ENCODE measurements at places on chromosomes 7 and 10.

DNA sequence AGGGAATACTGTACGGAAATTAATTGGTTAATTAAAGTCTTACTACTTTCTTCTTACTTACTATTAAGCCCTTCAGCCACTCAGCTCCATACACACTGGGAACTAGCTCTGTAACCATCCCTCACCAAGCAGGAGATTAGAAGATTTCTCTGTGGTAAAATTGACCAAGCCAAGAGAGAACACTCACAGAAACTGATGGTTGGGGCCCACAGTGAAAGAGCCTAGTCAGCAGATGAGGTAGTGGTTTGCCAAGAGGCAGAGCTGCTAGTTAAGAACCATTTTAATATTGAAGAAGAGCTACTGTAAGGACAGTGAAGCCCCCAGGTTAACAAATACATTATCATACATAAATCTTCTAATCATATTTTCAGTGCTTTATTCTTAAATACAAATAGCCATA, 21.8 kb upstream of the C10orf53 start:
- no peak for DNase-seq

GRCh38 chr7:128871050-128871449, 8.4 kb downstream of the ATP6V1F start:
- no peak for DNase-seq

- DNase-seq, result no peak
These were observed 10.0 kb downstream of the BTRC start for GRCh38 chr10:101363850-101364400.

GRCh38 chr10:116049158-116049973, 223.6 kb downstream of the GFRA1 start:
- DNase-seq, result no peak

GRCh38 chr10:87862679-87863052, 667 bp downstream of the KLLN start:
- no peak for DNase-seq

GRCh38 chr7:147308539-147308938, 1191.9 kb downstream of the CNTNAP2 start:
- DNase-seq, result no peak

- DNase-seq, result no peak
These were observed 47.3 kb upstream of the AUTS2 start for GRCh38 chr7:69550991-69551390.

DNA sequence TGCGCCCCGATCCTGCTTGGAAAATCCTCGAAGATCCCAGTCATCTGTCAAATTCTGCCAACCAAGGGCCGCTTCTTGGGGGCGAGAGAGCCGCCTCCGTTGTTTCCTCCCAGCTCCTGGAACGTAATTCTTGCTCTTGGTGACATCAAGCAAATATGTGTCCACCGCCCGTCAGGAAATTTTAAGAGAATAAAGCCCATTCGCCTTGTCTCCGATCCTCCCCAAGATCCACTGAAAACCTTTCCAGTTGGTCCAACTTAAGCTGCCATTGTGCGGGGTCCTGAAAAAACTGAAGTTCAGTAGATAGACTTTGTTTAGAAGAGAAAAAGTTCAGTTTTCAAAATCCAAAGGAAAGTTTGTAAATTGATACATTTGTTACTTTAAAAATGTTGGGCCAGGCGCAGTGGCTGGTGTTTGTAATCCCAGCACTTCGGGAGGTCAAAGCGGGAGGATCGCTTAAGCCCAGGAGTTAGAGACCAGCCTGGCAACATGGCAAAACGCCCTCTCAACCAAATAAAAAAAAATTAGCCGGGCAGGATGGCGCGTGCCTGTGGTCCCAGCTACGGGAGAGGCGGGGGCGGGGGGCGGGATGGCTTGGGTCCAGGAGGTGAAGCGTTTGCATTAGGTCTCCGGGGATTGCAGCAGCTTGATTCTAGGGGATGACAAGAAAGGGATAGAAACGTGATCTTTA, 1.0 kb upstream of the ZNF800 start:
- DNase-seq, result no peak

GRCh38 chr10:55024713-55025112, 223.7 kb upstream of the PCDH15 start:
- DNase-seq, result no peak

DNA sequence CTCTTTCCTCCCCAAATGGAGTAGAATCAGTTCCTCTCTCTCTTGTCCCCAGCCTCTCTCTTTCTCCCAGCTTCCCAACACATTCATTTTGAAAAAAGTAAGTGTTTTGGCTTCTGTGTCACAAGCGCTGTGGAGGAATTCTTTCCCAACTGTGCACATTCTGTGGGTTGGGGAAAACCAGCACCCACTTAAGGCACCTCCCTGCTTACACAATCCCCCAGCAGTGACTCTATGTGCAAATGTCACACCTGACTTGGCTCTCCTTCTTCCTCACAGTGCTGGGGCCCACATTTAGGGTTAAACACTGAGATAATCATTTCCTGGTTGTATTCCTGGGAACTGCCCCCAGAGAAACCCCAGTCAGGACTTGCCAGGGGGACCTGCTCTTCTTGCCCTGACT, 358.1 kb upstream of the ZNF32 start:
- DNase-seq, result no peak

GRCh38 chr10:2933071-2933470, 134.3 kb upstream of the PFKP start:
- no peak for DNase-seq

GRCh38 chr7:130891254-130892094, 157.5 kb upstream of the KLF14 start:
- no peak for DNase-seq

GRCh38 chr10:123241391-123242141, 87.4 kb downstream of the BUB3 start:
- DNase-seq, result no peak

GRCh38 chr7:40306596-40306995, 171.8 kb downstream of the SUGCT start:
- DNase-seq, result no peak

DNA sequence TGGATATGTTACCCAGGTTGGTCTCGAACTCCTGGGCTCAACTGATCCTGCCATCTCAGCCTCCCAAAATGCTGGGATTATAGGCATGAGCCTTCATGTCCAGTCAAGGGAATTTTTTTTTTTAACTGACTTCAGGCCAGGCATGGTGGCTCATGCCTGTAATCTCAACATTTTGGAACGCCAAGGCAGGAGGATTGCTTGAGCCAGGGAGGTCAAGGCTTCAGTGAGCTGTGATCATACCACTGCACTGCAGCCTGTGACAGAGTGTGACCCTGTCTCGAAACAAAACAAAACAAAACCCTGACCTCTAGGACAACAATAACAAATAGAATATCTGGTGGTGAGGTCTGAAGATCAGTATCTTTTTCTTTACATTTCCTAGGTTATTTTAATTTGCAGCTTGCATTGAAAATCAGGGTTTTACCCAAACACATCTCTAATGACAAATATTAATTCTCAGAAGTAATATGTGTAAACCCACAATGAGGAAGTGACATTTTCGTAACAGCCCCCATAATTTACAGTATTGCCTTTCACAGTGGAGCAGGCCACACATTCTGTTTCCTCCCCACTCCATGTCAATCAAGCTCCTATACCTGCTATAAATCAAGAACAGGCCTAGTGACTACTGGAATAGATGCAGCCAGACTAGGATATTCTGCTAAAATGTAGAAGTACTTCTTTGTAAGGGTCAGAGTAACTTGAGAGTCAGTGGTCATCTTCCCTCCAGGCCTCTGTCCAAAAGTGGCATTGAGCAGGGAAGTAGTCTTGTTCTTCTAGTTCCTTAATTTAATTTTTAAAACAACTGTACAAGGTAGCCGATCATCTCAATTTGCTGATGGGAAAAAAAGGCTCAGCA, 43.3 kb upstream of the ECHDC3 start:
- DNase-seq, result no peak

GRCh38 chr7:5278766-5279165, 4.0 kb upstream of the SLC29A4 start:
- DNase-seq, result no peak

DNA sequence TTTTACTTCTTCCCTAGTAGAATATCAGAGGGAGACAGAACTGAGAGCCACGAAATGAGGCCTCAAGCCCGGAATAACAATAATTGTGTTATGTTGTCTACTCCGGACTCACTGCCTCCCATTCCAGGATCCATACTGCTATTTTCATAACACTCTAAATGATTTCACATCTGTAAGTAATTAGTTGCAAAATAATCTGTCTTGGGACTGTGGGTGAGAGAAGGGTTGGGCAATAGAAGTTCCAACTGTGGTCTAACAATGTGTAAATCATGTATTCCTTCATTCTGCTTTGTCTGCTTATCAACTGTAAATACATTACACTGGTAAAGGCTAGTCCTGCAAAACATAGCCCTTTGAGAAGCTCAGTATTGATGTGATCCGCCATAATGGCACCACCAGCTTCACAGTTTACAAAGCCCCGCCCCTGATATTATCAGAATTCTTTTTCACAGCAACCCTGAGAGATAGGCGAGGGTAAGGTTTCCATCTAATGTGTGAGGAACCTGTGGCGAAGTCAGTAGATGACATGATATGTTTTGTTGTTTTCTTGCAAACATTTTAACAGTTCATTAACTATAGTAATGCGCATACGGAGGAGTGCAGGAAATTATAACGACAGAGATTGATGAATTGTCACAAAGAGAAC, 265.7 kb upstream of the BMPER start:
- DNase-seq, result no peak

- no peak for DNase-seq
These were observed 6.4 kb downstream of the AGBL3 start for GRCh38 chr7:134992626-134993179.

DNA sequence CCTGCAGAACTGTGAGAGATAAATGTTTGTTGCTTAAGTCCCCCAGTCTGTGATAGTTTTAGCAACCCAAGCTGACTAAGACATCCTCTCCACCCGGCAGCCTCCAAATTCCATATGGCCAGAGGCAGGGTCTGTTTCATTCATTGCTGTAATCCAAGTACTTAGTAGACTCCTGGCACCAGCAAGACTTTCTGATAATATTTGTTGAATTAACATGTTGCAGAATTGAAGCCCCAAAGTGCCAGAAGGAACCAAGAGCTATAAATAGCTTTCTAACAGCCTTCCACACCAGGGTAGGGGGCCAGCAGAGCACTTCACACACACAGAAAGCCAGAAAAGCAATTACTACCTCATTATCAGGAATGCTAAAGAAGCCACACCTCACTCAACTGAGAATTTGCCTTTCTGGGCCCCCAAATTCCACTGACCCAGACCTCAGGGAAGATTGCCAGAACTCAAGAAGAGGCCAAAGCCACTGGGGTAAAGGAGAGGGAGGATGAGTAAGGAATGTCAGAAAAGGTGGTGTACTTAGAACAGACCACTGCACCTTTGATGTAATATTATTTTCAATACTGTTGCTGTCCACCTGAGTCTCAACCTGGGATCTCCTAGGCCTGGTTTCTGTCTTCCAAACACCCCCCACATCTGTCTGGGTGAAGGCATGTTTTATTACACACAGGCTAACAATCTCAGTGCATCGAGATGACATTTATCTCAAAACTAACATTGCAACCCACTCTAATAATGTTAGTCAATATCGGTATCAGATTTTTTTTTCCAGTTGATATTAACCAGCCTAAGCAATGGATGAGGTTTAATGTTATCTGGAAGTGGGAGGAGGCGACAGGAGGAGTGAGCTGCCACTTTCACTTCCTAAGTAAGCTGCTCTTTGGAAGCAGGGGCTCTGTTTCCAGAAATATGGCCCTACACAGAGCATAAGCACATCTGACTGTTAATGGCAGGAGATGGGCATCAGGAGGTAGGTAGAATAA, 5.5 kb downstream of the NOD1 start:
- DNase-seq, result no peak

GRCh38 chr7:50531928-50532327, 33.3 kb downstream of the DDC start:
- no peak for DNase-seq

DNA sequence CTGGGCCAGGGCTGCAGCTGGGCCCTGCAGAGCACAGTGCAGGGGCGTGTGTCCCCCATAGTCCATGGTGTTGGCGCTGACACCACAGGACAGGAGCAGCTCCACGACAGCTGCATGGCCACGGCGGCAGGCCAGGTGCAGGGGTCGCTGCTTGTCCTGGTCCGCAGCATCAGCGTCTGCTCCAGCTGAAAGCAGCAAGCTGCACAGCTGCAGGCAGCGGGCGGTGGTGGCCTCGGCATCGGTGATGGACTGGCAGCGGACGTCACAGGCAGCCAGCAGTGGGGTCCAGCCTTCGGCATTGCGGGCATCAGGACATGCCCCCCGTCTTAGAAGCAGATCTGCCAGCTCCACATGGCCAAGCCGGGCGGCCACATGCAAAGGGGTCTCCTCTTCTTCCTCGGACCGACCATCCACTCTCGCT, 6.0 kb downstream of the ASB10 start:
- DNase-seq, result no peak

DNA sequence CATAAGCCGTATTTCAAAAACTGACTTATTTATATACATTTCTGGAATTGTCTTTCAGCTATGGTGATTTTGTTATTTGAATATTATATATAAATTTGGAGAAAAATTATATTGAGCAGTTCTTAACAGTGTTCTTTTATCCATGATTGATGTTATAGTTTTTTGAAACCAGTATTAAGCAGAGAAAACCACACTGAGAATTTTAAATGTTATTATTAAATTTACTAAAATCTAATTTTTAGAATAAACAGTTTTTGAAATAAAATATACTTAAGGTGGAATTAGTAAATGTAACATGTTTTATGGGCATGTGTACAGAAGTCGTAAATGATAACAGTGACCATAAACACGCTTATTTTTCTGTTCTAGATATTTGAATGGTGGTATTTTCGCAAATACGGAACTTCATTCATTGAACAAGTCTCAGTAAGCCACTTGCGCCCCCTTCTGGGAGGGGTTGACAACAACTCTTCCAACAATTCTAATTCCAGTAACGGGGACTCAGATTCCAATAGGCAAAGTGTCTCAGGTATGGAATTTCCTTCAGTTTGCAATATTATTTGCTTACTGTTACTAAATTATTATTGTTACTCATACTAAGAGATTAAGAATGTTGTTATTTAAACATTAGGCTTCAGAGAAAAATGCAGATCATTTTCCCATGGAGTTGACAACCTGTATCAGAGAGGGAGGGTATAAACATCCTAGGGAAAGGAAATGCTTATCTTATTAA, 166.1 kb downstream of the ST7 start:
- no peak for DNase-seq

- no peak for DNase-seq
These were observed 115.8 kb downstream of the SEMA3D start for GRCh38 chr7:85070967-85071628.

DNA sequence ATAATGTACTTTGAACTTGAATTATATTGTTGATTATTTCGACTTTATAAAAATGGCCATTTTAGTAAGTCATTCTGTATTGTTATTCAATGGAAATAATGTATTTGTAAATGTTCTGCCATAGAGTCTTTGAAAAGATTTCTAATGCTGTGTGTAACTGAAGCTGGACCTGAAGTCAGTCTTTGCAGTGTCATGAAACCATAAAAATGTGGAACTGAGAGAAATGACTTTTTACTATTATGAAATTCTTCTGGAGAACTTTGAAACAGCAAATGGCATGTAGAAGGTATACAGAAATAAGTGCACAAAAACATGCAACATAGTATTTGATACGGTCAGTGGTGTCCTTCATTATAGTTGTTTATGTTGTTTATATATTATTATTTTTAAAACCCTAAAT, 59.7 kb upstream of the ADRA2A start:
- no peak for DNase-seq

- DNase-seq, result no peak
These were observed 22.3 kb downstream of the CALML5 start for GRCh38 chr10:5476918-5477525.

GRCh38 chr7:133365917-133366316, 113.0 kb downstream of the EXOC4 start:
- DNase-seq, result no peak

Data from HS-5 (cell line).